ENCODE measurements at places on chromosomes 5 and 9.

DNA sequence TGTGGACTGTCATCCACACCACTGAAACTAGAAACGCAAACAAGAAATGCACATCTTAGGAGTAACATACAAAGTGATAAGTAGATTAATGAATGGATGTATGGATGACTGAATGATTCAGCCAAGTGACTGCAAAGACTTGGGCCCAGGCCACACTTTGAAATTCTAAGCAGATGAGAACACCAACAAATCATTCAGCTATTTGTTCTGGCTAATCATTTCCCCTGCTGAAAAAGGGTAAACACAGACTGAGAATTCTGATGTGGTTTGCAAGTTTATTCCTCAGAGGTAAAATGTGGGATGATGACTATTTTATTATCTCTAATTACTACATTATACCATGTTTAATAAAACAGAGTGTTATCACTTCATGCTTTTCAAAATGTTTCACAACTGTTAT is 163.2 kb upstream of the ADAMTS16 start:
- no peak for DNase-seq

DNA sequence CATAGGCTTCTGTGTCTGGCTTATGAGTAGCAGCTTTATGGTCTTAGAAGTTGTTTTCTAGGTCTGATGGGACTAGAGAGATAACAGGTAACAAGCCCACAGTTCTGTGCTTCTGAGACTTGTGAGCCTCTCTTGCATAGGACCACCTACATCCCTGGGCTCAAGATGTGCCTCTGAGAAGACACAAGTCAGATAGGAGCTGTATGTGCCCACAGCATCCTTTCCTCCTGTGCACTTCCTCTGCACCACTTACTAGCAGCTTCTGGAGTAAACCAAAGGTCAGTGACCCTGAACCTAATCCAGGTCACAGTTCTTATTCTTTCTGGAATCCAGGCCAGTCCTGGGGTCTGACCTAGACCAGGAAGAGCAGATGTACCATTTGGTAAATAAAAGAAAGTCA is 40.0 kb downstream of the GALNT10 start:
- DNase-seq, result no peak

DNA sequence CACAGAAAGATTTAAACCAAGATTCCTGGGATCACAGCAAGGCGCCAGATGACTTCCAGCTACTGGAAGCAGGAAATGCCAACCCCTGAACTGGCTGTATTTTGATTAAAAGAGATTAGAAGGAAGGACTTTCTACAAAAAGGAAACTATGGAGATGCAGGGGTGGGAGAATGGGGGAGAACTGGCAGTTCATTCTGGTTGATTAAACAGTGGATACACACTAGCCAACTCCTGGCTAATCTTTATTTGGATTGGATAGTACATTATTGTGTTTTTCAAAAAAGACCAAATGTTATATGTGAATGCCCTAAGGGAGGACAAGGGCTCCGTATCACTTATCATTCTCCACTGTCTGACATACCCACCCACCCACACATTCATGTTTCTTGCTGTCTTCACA is 93.2 kb downstream of the CDO1 start:
- no peak for DNase-seq

GRCh38 chr9:120860083-120860482 is 16.9 kb downstream of the PHF19 start:
- DNase-seq, result no peak

GRCh38 chr5:80834710-80835109 is 125.5 kb upstream of the RASGRF2 start:
- no peak for DNase-seq

DNA sequence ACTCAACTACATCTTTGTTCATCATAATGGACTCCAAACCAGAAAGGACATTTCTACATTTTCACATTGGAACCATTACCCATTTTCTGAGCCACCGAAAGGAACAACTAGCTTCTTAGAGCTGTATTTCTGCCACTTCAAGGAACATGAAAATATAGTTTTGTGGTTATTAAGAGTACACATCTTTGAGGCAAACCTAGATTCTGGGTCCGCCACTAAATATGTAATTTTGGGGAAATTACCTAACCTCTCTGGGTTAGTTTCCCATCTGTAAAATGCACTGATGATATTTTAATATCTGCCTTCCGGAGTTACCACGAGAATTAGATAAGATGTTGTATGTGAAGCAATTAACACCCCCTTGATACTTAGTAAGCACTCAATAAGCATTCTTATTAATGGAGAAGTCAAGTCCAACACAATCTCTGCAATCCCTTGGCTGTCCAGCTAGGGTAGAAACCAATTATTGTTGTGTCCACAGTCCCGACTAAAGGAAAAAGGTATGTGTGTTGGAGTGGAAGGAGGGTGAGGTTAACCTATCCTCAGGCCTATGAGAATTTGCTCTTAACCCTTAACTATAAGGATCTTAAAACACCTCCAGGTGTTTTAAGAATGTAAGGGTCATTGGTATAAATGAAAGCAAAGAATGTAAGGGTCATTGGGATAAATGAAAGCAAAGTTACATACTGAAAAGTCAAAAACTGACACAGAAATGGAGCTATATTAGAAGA is 94.0 kb upstream of the PTGER4 start:
- DNase-seq, result no peak

DNA sequence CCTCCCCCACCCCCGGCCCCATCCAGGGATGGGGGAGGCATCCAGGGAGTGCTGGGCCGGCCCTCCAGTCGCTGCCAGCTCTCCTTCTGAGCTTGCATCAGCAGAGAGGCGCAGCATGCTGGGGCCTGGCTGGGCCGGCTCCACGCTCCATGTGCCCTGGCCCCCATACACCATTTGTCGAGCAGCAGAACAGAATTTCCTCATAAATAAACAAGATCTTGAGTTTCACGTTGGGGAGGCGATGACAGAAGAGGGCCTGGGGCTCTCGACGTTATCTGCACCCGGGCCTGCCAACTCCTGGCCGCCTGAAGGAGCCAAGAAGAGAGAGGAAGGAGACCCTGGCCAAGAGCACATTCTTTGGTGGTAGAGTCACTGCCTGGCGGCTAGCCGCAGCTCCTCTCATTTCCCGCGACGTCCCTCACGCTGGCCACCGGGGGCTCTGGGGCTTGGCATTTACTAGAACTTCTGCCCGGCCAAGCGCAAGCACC is 177.0 kb downstream of the FGF18 start:
- DNase-seq, result no peak

DNA sequence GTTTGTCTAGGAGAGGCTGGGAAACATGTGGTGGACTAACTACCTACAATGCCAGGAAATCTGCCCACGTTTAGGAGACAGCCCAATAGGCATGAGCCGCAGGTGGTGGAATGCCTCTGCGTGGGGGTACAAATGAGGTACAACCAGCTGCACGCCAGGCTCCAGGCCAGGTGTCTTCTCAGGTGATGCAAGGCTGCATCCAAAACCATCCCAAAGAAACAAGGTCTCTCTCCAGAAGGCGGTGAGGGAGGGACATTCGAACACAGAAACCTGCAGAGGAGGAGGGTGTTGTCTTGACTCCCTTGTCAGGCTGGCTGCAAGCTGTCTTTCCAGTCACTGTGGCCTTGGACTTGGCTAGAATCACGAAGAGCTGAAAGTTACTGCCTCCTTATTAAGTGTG is 11.6 kb downstream of the ANKH start:
- DNase-seq, result no peak

DNA sequence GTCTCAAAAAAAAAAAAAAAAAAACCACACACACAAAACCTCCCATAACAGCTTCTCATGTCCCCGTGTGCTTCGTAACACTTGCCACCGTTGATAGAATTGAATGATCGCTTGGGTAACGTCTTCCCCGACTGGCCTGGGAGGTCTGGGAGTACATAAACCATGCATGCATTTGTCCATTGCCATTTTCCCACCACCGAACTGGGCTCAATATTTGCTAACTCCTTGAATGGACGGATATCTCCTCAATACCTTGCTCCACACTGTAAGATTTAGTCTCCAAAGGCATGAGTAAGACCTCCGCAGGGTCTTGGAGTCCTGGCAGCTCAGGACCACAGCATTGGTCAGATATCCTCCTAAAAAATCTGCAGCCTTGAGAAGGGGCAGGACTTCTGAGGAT is 3.2 kb upstream of the P4HA2 start:
- DNase-seq, result no peak

DNA sequence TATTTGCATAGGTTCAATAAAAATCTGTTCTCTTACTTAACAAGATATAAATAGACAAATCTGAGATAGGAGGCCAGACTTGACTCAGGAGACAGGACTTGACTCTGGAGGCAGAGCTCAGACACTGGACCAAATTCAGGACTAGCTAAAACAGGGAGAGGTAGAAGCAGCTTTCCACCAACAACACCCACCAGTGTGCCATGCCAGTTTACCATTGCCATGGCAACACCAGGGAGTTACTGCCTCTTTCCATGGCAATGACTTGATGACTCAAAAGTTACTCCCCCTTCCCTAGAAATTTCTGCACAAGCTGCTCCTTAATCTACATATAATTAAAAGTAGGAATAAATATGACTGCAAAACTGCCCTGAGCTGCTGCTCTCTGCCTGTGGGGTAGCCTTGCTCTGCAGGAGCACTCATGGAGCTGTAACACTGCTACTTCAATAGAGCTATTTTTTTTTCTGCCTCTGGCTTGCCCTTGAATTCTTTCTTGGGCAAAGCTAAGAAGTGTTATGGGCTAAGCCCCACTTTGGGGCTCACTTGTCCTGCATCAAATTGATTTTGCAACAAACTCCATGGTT is 473.0 kb downstream of the PLK2 start:
- DNase-seq, result no peak
